ENCODE measurements at places on chromosomes 7 and 10.
A peak's percentile ranks its signal among the peaks of the same experiment; 100 is the strongest.

DNA sequence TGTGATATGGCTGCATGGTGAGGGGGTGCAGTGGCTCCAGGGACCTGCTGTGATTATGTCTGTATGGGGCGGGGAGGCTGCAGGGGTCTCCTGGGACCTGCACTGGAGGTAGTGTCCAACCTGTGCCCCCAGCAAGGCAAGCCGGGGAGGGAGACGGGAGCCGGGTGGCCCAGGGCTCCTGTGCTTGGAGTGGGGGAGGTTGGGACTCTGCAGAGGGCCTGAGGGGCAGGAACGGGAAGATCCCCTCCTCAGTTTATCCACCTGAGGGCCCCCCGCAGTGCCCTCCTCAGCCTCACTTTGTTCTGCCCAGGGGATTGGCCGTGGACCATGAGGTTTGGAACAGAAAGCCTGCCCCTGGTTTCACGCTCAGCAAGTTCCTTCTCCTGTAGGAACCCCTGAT, 22.8 kb upstream of the PWWP2B start:
- no peak for DNase-seq
- no peaks in the 10 kb centered on the region for H3K36me3 ChIP-seq
- H3K27me3 ChIP-seq: peaks cover 2% of the 10 kb centered on the region
- H3K4me1 ChIP-seq: peaks cover 3% of the 10 kb centered on the region
- no peak overlapping the region for H3K27ac ChIP-seq

DNA sequence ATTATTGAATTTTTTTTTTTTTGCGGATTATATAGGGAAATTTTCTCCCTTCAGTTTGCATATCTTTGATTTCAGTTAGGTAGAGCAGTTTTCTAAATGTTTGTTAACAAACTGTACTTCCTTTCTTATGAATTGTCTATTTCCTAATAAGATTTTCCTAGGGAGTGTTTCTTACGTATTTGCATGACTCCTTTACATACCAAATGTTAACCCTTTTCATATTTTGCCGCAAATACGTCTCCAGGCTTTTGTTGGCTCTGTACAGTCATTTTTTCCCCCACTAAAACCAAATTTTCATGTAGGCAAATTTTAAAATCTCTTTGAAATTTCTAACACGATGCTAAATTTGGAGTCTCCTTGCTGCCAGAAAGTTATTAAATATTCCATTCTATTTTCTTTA, 1.9 kb upstream of the FRAT2 start:
- no peak for DNase-seq
- no peaks in the 10 kb centered on the region for H3K27me3 ChIP-seq
- peaks cover 30% of the 10 kb centered on the region for H3K4me1 ChIP-seq
- H3K4me3 ChIP-seq: no peak overlapping the region

GRCh38 chr10:60777696-60778213, 523 bp upstream of the CDK1 start:
- H3K4me3 ChIP-seq: peak overlapping the region; percentile 98
- peak overlapping the region; percentile 96 for H3K27ac ChIP-seq
- no peaks in the 10 kb centered on the region for H3K27me3 ChIP-seq
- no peak for DNase-seq

- H3K4me1 ChIP-seq: peaks cover 5% of the 10 kb centered on the region
Measured at GRCh38 chr10:28628184-28628893, 49.0 kb upstream of the BAMBI start.

- H3K27ac ChIP-seq: no peak overlapping the region
- H3K4me1 ChIP-seq: peaks cover 17% of the 10 kb centered on the region
- no peak for DNase-seq
- no peak overlapping the region for H3K4me3 ChIP-seq
Measured at GRCh38 chr7:7709291-7709690, 9.1 kb downstream of the RPA3 start.

GRCh38 chr10:130380056-130380455, 243.9 kb downstream of the GLRX3 start:
- no peak overlapping the region for H3K27ac ChIP-seq
- H3K4me1 ChIP-seq: no peaks in the 10 kb centered on the region
- peaks cover 6% of the 10 kb centered on the region for H3K27me3 ChIP-seq
- DNase-seq: no peak

DNA sequence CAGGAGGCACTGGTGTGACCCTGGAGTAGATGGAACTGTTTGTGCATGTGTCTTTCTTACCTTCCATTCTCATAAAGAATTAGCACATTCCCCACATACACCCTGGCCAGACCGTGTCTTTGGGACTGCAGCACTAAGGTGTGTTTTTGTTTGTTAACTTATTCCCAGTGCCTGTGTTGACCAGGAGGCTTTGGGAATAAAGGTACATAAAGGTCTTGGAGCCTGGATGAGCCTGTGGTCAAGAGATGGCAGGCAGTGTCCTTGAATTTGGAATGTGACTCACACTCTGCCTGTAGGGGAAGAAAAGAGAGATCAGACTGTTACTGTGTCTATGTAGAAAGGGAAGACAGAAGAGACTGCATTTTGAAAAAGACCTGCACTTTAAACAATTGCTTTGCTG, 137.6 kb downstream of the LYZL1 start:
- H3K4me3 ChIP-seq: no peak overlapping the region
- H3K4me1 ChIP-seq: no peaks in the 10 kb centered on the region
- no peak overlapping the region for H3K27ac ChIP-seq
- peaks cover 17% of the 10 kb centered on the region for H3K36me3 ChIP-seq

DNA sequence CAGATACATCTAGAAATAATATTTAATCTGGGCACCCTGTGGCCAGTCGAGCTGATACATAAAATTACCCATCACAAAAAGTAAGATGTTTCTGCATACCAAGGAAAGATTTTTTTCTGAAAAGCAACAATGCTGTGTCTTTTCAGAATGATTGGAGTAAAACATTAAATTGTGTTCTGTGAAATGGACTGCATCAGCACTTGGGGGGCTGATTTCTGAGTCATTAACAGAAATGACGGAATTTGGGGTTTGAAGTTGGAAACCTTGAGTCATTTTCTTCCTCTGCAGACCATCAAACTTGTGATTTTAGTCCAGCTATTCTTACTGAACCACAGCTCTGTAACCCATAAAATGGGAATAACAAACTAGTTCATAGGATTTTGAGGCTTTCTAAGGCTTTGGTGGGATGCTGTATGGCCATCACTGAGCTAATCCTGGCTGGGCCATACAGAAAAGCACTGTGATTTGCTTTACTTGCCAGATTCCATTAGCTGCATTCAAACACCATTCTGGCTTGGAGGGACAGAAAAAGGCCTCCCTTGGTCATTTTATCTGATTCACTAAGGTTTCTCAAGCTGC, 739.4 kb upstream of the IGFBP3 start:
- no peaks in the 10 kb centered on the region for H3K27me3 ChIP-seq
- H3K4me1 ChIP-seq: no peaks in the 10 kb centered on the region
- H3K27ac ChIP-seq: no peak overlapping the region
- no peak overlapping the region for H3K4me3 ChIP-seq

DNA sequence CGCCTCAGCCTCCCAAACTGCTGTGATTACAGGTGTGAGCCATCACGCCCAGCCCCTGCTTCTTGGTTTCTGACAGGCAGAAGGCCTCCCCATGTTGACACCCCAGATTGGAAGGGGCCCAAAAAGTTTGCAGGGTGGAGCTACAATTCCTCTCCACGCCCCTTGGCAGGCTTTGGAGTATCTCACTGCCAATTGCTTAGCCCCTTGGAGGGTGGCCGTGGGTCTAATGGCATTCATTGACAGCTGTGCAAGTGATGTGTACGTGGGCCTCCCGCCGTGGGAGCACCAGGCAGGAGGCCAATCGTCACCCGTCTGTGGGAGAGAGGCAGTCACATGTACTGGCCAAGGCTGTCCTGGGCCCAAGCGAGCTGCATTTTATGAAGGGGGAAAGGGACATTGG, 73.7 kb upstream of the PPIF start:
- no peaks in the 10 kb centered on the region for H3K4me1 ChIP-seq
- no peak overlapping the region for H3K4me3 ChIP-seq
- no peak overlapping the region for H3K27ac ChIP-seq
- no peak for DNase-seq
- H3K36me3 ChIP-seq: peaks cover 8% of the 10 kb centered on the region

DNA sequence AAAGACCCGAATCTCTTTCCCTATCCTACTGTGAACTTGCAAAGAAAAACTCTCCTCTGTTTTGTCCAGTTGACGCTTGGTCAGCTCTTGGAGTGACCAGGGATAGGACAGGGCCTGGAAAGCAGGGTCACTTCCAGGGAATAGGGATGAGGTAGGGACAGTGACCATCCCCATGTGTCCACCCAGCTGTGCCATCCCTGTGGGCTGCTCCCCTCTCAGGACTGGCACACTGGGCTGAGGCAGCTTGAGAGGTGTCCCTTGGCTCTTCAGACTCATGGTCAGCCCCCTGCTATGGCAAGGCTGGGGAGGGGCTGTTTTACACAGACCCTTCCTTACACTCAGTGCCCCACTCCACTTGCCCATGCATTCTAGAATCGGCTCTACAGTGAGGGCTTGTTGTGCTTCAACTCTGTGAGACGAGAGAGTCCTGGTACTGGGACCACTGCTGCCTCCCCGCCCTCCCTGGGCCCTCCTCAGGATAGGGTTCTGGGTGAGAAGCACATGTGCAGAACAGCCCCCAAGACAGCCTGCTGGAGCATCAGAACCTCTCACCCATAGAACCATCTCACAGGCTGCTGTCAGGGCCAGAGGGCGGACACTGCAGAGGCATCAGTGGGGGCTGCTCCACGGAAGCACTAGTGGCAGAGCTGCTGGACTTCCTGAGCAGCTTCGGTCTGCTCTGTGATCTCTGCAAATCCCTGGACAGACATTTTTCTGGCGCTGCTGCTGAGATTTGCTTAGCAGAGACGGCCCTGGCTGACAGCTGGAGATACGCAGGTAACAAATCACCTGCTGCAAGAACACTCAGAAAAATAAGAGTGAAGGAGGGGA, 202.8 kb upstream of the CXCL12 start:
- peaks cover 6% of the 10 kb centered on the region for H3K27me3 ChIP-seq
- H3K4me1 ChIP-seq: no peaks in the 10 kb centered on the region

DNA sequence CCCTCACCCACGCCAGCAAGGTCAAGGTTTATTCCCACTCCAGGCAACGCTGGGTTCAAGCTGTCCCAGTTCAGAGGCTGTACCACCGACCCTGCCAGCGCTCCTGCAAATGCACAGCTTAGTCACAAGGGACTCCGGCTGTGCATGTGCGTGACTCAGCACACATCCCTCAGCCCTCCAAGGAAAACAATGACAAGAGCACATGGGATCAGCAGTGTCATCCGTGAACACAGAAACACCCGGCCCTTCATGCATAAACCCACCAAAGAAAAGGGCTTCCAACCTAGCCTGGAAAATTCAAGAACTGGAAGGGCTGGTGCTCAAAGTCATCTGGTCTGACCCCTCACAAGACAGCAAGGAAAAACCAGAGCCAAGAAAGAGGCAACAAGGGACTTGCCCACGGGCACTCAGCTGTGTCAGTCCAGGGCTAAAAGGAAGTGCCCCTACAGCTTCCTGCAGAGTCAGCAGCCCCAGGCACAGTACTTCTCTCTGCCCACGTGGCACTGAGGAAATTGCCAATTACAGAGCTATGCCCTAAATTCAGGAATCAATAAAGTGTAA, 106.1 kb downstream of the KCNMA1 start:
- H3K4me1 ChIP-seq: no peaks in the 10 kb centered on the region
- no peak overlapping the region for H3K4me3 ChIP-seq
- no peaks in the 10 kb centered on the region for H3K36me3 ChIP-seq
- H3K27ac ChIP-seq: no peak overlapping the region
- no peaks in the 10 kb centered on the region for H3K27me3 ChIP-seq

Measured in activated CD4-positive, alpha-beta T cell treated with anti-CD3 and anti-CD28 coated beads for 36 hours (primary cell).